ENCODE measurements at places on chromosomes 5 and 9.

DNA sequence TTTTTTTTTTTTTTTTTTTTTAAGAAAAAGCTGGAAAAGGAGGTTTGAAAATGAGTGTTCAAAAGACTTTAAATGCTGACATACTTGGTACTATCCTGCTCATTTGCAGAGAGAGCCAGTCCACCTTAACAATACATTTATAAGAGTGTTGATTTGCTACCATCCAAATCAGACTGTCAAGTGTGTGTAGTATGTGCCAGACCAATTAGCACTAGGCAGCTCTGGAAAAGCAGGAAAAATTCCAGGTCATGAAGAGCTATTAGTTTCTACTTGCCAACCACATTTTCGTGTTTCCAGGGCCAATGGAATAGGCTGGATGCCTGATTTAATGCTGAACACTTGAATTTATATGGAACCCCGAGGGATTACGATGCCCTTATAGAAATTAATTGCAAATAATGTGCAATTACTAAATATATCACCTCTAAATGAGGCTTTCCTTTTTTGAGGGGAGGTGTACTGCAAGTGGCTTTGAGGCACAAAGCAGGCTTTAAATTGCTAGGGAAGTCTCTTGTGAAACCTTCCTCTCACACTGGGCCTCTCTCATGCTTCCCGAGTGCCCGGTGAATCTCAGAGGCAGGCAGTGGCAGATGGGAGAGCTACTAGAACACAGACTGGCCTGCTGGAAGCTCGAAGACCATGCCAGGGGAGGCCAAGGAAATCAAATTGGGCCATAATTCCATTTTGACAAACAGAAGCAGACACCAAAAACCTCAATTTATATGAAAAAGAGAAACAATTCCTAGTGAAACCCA lies 178.7 kb downstream of the PPP2R2B start:
- no peak for DNase-seq

- no peak for DNase-seq
Measured at GRCh38 chr5:40453689-40454088, 226.0 kb upstream of the PTGER4 start.

DNA sequence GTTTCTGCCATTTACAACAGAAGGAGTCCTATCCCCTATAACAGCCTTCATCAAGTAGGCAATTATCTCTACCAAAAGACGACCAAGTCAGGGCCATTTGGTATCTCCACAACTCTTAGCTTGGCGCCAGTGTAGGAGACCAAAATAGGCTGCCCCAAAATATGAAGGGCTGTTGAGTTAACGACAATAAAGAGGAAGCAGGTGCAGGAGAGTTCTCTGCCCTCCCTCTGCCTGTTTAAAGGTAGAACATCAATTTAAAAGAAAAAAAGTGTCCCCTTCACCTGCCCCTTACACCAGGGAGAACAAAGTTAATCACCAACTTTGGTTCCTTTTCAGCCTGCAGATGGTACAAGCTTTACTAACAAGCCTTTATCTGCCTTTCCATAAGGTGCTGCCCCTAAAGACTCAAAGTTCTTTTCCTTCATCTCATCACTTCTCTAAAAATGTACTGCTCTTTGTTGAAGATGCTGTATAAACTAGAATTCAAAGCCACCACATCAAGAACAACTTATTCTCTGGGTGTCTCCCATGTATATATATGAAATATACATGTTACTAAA lies 33.3 kb downstream of the PPP1R2B start:
- no peak for DNase-seq

GRCh38 chr5:136141561-136141960 lies 8.9 kb downstream of the SMAD5 start:
- DNase-seq: no peak

DNA sequence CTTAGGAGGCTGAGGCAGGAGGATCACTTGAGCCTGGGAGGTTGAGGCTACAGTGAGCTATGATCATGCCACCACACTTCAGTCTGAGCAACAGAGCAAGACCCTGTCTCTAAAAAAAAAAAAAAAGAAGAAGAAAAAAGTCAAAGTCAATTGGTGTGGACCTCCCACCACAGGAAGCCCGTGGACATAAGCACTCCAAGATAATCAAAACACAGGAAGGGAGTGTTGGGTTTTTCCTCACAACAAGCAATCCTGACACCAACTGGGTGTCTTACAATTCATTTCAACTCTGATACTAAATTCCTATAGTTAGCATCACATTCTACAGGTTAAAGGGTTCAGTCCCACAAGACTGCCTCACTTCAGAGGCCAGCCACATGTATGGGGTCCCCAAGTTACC lies 70.7 kb downstream of the PDE6A start:
- peak; percentile 22 for DNase-seq

GRCh38 chr5:131393498-131393968 lies 129.7 kb downstream of the CDC42SE2 start:
- no peak for DNase-seq

DNA sequence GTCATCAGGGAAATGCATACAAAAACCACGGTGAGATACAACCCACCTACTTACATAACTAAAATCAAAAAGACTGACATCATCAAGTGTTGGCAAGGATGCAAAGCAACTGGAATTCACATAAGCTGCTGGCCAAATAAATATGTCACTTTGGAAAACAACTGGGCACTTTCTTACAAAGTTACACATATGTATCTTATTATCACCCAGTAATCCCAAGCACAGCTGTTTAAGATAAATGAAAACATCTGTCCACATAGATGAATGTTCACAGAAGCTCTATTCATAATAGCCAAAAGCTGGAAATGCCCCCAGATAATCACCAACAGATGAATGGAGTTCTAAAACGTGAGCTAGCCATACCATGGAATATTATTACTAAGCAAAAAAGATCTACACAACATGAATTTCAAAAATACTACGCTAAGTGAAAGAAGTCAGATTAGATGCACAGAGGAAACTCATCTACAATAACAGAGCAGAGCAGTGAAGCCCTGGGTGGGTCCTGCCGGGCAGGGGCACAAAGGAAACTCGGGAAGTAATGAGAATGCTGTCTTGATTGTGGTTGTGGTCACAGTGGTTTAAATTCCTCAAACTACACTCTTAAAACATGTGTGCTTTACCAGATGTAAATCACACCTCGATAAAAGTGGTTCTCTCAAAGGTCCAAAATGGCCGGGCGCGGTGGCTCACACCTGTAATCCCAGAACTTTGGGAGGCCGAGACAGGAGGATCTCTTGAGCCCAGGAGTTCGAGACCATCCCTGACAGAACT lies 8.5 kb downstream of the CAMSAP1 start:
- DNase-seq: peak; percentile 52

GRCh38 chr5:95924720-95925377 lies 36.8 kb downstream of the ELL2 start:
- no peak for DNase-seq

DNA sequence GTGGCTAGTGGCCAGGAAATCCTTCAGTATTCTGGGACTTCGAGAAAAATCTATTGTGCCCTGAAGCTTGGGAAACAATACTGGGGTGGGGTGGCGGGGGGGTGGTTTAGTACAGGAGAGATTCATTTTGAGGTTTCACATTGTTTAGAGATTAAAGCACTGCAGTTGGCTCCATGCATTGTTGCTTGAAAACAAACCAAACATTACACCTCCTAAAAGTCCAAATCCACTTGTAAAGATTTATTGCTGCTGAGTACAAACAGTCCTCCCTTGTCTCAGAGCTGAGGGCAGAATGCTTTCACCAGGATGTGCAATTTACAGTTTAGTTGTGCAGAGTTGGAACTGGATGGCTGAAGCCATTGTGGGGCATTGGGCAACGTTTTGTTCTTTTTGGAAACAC lies 49.4 kb downstream of the GGTA1 start:
- DNase-seq: no peak

GRCh38 chr9:77933976-77934375 lies 97.6 kb downstream of the GNAQ start:
- DNase-seq: no peak

- no peak for DNase-seq
Measured at GRCh38 chr5:111364992-111365391, 140.8 kb downstream of the CAMK4 start.

- no peak for DNase-seq
Measured at GRCh38 chr5:118479285-118479684, 509.1 kb downstream of the DTWD2 start.

DNA sequence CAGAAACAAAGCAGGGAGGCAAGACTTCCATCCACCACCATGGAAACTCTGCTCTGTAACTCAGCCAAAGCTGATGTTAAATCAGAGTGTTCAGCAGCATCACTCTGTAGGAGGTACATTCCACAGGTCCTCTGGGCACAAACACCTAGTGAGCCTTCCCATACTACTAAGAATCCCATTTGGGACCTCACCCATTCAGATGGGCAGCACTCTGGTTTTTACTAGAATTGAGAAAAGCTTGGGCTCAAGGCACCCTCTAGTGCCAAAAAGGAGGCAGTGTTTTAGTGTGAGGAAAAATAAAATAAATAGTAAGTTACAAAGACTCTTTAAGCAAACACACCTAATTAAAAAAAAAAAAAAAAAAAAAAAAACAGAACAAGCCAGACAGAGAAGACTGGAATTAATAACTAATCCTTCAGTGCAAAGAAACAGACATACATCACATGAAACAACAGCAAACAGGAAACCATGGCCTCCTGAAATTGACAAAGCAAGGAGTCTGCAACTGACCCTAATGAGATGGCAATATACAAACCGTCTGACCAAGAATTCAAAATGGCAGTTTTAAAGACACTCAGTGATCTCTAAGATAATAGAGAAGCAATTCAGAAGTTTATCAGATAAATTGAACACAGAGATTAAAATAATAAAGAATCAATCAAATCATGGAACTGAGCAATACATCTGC lies 159.5 kb downstream of the GNA14 start:
- peak; percentile 35 for DNase-seq

DNA sequence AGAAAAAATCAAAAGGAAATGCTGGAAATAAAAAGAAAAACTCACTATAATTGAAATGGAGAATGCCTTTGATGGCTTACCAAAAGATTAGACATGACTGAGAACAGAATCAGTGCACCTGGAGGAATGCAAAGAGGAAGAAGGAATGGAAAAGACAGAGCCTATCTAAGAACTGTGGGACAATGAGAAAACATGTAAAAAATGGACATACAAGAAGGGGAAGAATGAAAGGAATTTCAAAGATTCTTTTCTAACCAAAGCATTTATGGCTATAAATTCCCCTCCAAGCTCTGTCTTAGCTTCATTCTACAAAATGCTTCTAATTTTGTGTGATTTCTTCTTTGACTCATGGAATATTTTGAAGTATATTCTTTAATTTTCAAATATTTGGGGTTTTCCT lies 47.5 kb upstream of the CLK4 start:
- no peak for DNase-seq

DNA sequence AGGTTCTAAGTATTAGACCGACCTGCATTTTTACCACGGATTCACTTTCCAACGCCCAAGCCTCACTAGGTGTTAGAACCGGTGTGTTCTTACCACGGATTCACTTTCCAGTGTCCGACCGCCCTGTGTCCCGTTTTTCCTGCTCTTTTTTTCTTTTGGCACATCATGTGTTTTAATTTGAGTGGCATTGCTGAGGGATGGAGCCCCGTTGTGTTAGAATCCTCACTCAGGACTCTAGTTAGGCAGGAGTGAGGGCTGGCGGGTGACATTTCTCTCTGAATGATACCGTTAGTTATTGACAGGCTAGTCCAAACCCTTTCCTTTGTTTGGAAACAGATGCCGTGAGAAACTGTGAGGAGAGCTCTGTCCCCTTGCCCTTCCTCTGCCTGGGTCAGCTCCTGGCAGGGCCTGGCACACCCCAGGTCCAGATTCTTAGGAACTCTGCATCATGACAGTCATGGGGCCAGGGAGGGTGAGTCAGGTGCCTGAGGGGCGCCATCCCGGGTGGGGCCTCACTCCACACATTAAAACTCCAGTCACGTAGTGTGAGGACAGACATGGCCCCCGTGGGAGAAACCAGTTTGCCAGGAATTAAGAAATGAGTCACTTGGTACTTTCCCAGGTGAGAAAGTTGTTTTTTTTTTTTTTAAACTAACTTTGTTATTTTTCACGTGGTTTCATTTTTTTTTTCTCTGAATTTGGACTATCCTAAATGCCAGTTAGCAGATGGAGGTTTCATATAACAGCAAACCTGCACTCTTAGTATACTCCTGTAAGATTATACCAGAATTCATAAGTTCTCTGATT lies 15.8 kb downstream of the EXOC3 start:
- no peak for DNase-seq

- DNase-seq: no peak
Measured at GRCh38 chr9:37034938-37035647, 1.0 kb upstream of the PAX5 start.

DNA sequence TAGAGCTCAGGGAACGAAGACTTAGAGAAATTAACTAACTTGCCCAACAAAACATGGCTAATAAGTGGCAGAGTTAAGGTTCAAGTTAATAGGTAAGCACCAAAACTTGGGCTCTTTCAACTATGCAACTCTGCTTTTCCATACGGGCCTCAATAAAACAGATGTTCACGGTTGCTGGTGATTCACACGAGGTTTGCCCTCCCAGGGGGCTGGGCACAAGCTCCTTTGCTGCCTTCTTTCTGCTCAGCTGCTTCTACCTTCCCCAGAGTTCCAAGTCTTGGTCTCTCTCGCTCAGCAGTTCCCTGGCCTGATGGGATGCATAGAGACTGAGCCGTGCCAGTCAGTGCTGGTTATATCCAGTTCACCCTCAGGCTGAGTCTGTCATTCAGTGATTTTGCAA lies 217.9 kb downstream of the SREK1 start:
- DNase-seq: no peak

DNA sequence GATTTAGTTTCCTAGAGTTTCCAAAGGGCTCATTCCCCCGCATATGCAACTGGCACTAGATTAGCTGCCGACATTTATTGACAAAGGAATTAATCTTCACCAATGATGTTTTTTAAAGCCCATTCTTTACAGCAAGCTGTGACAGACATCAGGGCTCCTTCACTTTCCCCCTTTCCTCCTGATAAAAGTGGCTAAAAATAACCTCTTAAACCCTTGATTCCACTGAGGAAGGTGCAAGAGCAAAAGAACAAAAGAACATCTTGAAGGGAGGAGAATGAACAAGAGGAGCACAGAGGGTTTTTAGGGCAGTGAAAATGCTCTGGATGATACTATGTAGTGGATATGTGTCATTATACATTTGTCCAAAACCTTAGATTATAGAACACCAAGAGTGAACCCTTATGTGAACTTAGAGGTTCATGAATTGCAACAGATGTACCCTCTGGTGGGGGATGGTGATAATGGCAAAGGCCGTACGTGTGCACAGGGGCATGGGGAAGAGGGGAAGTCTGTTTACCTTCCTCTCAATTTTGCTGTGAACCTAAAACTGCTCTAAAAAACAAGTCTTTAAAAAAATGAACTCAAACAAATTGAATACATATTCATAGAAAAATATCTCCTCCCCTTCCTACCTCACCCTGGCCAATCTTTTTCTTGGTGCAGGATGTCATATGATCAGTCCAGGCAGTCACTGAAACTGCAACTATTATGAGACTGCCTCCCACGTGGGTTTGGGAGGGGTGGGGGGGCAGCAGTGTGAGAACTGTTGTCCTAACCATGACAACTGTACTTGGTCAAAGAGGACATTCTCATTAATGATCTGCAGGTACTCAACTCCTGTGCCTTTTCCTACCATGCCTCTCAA lies 83.0 kb downstream of the MARCHF3 start:
- DNase-seq: peak; percentile 18

DNA sequence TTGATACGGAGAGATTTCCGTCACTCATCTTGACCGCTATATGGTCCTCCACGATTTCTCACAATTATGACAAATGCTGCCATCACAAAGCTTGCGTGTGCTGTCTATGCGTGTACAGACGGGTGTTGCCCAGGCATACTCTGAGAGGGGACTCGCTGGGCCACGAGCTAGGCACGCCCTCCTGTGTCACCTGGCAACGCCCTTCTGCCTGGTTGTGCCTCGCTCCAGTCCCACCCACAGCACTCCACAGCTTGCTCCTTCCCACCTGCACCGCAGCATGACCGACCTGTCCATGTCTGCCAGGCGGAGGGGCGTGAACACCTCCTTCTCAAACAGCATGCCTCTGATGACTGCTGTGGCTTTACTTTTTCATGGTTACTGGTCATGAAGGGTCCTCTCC lies 55.6 kb downstream of the CAMSAP1 start:
- no peak for DNase-seq

All from KBM-7 (cell line).